ENCODE measurements at places on chromosomes 5 and 9.

DNA sequence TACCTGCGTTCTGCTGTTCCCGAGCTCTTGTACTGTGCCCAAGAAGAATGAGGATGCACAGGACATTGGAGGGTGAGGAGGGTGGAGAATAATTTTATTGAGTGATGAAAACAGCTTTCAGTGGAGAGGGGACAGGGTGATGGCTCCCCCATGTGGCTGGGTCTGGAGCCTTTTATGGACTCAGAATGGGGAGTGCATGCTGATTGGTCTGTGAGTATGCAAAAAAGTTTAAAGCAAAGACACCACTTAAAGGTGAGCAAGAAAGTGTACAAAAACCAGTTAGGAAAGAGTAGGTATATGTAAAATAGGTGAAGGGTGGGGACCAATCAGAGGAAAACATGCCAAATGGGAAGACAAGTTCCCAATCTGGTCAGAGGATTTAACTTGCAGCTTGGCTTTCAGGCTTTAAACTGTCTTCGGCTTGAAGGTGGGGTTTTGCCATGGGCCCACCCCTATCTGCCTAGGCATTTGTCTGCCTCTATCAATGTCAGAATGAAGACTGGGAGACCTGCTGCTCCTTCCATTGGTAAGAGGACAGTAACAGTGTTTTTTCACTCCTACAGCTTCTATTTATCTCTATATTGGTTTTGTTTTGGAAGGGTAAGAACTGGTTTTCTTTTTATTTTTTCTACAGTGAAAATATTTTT lies 118.0 kb upstream of the RAI14 start:
- DNase-seq = no peak

GRCh38 chr5:175809531-175810121 lies 61.8 kb upstream of the CPLX2 start:
- no peak for DNase-seq

GRCh38 chr5:2505217-2505616 lies 246.3 kb downstream of the IRX2 start:
- DNase-seq = no peak

GRCh38 chr9:12425878-12426864 lies 267.0 kb upstream of the TYRP1 start:
- DNase-seq = no peak

- no peak for DNase-seq
Observed at GRCh38 chr5:159414021-159414420, 83.7 kb upstream of the IL12B start.

DNA sequence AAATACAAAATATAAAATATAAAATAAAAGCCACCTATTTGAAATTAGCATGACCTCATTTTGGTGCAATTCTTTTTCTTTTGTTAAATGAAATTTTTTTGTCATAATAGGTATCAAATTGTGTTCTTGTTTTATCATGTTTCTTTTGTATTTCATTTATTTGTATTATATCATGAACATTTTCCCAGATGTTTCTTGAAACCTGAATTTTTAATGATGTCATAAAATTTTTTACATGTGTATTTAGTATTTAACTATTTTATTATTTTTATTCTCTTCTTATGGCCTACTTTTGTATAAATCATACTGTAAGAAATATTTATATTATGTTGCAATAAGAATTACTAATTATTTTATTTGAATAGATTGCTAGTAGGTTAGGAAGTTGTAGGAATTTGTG lies 361.7 kb downstream of the TMEM161B start:
- DNase-seq = no peak

All from stimulated activated CD4-positive, alpha-beta T cell treated with anti-CD3 and anti-CD28 coated beads, TNF-alpha, amount 100 ng/mL, for 24 hours (primary cell).